ENCODE measurements at places on chromosomes 11 and 22.

DNA sequence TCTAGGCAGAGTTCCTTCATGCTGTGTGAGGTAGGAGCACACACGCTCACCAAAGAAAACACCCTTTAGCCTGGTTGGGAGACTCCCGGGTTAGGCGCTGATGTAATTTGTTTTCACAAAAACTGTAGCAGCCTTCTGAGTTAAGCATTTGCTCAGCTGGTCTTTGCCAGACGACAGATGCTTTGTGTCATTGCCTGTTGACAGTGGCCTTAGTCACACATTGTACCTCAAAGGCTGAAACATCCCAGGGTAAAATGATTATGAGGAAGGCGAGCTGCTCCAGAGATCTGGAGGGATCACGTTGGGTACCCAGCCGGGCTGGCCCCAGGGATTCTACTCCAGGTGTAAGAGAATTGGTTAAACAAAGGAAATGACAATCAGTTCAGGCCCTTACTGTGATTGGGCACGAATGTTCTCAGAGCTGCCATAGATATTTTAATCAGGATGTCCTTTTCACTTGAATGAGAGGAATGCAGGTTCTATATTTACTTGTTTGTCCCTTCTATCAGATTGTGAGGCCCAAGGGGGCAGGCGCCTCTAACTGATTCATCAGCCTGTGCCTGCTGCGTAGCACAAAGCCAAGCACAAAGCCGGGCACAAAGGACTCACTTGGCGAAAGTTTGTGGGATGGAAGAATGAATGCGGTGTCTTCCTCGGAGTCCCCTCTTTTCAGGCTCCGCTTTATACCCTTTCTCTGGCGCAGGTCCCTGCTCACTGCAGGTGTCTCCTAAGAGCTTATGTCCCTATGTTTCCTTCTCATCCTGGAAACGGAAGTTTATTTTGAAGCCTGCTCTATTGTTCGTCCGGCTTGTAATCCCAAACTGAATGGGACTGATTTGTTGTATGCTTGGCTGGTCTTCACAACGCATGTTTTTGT, 47.1 kb downstream of the ADM start:
- no peak for DNase-seq

GRCh38 chr11:8040261-8040920, 40.6 kb upstream of the TUB start:
- no peak for DNase-seq

DNA sequence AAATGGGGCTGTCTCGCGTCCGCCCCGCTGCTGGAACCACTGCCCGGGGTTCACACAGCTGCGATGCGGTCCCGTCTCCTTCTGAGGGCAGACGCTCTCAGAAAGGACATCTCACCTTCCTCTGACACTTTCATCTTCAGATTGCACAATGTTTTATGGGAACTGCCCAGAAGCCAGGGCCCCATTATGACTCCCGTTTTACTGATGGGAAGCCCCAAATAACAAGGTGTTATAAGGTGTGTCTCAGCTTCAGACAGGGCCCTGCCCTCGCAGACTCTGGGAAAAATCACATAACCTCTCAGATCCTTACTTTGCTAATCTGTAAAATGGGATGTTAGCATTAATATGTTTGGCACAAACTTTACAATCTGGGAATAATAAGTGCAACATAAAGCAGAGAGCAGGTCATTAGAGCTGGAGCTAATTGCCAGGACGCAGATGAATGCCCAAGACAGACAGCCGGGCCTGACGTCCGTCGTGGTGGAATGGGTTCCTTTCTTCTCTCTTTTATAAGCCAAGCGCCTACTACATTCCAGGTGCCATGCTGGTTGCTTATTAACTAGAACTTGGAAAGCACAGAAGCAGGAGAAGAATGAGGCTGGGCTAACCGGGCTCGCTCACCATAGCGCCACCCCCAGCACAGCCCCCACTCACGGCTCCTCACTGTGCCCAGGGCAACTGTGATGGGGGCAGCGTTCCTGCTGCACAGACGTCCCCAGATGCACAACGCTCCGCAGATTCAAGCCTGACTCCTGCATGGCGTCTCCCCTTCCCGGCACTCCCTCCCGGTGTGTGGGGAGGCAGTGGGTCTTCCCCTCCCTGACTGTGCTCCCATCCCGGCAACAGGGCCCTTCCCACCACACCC, 43.8 kb downstream of the TRMU start:
- DNase-seq: no peak

DNA sequence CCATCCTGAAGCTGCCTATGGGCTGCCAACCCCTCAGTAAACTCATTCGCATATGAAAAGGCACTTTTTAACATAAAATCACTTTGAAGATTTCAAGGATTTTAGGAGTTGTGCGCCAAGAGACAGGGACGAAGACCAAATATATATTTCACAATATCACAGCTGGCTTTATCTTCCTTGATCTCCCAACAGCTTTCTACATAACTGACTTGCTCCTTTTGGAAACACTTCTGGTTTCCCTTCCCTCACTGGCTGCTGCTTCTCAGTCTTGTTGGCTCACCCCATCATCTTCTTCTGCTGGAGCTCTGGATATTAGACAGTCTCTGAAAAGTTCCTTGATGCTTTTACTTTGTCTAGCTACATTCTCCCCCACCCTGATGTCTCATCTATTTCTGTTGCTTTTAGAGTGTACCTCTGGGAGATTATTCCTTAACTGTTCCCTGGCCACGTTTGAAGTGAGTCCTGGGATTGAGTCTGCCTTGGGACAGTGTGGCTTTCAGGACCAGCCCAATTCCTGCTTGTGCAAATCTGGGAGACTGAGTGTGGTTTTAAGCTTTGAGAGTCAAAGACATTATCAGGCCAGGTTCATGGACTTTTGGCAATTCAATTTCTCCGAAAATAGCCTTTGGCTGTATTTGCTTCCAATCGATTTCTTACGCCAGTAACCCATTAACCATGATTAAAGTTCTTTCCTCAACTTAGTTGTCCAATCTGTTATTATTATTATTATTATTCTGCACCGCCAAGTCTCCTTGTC, 30.9 kb upstream of the NNMT start:
- DNase-seq: no peak

Data from urothelium cell line (cell line).